G401 (cell line): ENCODE measurements at places on chromosomes 3 and 15.

GRCh38 chr15:59096429-59096828 is 8.5 kb upstream of the CCNB2 start:
- DNase-seq: no peak

- DNase-seq: no peak
Observed at GRCh38 chr3:187880441-187880840, 135.2 kb upstream of the BCL6 start.

DNA sequence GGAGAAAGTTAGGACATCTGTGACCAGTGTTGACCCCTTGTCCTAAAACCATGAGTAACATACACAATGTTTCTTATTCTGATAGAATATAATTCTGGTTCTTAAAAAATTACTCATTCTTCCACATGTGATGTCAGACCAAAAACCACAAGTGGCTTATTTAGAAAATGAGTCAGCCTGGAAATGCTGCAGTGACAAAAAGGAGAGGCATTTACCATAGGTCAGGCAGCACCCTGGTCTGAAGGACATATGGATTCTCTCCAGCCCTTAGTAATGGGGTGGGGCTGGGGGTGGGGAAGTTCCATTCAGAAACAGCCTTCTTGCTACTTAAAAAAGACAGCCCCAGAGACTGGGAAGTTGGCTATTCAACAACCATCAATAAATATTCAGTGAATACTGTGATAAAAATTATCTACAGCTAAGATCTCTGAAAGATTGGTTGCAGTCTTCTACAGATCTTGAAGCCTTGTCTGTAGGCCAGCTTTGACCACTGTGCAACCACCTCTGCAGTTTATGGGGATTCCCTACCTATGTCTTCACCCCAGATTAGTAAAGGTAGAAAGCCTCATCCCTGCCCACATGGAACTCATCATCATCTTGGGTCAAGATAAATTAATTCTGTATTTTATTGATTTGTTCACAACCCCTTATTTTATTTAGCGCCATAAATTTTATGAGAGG is 34.9 kb upstream of the TIMP4 start:
- no peak for DNase-seq

DNA sequence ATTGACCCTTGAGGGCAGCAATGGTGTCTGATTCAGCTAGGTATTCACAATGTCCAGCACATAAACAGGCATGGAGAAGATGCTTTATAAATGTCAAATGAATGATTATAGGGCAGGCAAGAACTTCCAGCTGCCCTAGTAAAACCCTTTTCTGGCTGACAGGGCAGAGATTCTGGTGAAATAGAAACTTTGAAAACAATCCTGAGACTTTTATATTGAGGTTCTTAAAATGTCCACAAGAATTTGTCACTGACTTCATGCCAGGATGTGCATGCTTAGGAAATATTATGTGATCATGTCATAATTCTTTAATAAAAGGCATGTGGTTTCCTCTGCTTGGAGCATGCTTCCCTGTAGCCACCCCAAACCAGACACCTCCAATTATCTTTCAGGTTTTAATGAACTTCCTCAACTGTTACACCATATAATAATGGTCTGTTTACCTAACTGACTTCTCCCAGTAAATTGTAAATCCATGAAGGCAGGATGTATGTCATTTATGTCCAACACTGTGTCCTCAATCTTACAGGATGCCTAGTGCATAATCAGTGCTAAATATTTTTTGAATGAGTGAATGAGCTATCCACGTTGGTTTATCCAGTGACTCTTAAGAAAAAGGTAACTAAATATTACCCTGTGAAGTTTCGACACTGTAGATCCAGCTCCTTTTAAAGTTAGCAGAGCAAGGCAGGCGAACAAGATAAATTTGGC is 43.4 kb upstream of the CLRN1 start:
- DNase-seq: no peak

DNA sequence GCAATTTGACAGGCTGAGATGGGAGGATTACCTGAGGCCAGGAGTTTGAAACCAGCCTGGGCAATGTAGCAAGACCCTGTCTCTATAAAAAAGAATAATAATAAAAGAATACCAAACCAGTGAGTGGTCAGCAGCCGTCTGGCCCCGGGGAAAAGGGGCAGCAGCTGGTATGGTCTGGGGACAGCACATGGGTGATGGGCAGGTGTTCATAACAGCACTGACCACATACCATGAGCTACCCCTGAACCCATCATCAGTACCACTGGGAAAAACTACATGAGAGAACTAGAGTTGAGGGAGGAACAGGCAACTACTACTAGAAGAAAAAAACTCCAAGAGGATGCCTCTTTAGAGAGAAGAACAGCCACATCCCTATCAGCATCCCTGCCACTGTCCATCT is 40.7 kb downstream of the ARHGEF3 start:
- no peak for DNase-seq

DNA sequence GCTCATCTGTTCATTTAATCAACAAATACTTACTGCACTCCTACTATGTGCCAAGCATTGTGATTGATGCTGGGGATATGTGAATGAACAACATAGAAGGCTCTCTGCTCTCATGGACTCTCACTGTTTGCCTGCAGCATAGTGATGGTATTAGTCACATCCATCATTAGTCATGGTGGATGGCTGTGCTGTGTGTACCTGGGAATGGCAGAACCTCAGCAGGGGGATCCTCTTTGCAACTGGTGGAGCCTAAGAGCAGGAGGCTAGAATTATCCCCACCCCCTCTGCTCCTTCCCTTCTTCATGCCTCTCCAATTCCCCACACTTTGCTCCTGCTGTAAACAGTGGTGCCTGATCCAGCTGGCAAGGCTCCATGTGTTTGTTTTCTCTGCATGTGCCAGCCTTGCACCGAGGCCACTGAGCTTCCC is 20.5 kb downstream of the BOC start:
- DNase-seq: no peak

GRCh38 chr3:29291260-29291981 is 10.6 kb downstream of the RBMS3 start:
- DNase-seq: no peak

GRCh38 chr3:97967966-97968365 is 4.3 kb downstream of the RIOX2 start:
- no peak for DNase-seq

- no peak for DNase-seq
Observed at GRCh38 chr3:2420919-2421318, 322.3 kb downstream of the CNTN4 start.

GRCh38 chr3:97131476-97131875 is 317.1 kb downstream of the EPHA6 start:
- DNase-seq: peak; percentile 79

DNA sequence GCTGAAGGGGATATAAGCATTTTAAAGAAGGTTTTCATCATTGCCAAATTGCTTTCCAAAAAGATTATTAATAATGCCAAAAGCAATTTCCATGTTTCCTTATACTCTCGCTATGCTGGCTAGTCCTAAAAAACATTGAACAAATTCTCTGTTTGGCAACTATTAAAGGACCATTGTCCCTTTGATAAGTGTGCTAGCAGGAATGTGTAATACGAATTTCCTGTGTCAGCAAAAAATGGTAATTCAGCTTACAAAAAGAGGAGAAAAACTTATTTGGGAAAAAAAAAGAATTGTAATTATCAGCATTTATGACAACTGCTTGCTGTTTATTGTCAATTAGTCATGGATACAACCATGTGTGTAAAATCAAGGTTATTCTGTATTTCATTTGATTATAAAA is 138.6 kb downstream of the TBL1XR1 start:
- DNase-seq: no peak

DNA sequence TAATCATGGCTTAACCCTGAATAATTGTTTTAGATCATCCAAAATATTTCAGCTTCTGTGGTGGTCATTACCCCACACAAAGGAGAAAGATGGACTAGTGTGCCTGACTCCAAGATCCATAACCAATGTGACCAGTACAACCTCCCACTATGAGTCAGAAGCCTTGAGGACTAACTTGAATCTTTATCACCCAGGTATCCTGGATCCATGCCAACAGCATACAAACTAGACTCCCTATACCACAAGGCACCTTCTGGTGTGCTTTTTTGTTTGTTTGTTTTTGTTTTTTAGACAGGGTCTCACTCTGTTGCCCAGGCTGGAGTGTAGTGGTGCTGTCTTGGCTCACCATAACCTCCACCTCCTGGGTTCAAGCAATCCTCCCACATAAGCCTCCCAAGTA is 317.7 kb downstream of the VPS13C start:
- DNase-seq: no peak

- DNase-seq: no peak
Observed at GRCh38 chr3:39262846-39263245, 17.0 kb downstream of the CX3CR1 start.

DNA sequence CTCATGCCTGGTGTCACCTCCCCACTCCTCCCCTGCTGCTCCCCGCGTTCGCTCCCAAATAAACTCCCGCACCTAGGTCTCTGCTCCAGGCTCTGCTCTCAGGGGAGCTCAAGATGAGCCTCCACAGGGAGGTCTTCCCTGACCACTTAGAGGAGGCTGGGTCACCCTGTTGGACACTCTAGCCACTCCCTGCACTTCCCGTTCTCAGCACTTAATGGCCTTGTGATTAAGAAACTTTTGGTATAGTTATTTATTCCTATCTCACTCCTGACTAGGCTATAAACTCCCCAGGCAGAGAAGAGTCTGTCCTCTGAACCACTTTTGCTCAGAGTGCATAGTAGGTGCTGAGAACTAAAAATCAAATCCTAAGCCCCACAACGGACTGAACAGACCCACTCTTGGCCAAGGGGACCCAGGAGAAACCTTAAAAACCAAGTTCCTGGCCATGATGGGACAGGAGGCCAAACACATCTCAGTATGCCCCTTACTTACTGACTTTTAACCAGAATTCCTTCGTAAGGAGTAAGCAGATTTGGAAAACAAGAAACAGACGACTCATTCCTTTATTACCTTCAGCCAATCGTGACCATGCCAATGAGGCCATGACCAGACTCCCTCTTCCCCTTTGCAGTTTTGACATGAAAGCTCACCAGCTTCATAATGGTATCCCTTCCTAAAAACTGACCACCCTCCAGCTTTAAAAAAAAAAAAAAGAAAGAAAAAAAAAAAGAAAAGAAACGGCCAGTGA is 69.0 kb upstream of the HRH1 start:
- no peak for DNase-seq

DNA sequence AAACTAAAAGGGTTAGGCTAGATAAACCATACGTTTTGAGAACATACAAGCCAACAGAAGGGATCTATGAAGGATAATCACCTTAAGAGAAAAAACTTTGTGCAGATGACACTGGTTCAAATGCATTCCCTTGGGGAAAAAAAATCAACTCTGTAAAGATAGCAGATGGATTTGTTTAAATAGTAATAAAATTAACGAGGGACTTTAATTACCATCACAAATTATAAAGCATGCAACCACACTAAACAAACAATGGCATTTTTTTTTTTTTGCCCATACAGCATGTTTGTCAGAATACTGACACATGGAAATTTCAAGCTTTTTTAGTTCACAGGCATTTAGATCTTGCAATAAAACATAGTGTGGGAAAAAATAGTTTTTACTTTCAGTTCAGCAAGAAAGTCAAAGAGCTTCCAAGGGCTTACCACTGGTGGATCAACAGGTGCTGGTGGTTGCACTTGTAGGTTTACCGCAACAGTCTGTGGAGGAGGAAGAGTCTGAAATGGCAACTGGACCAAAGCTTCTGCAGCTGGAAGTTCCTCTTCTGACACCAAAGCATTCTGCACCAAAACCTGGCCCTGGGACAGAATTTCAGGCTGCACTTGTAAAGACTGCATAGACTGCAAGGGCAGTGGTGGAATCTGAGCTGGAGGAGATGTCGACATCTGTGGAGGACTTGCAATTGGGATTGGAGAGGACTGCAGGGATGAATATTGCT is 53.1 kb downstream of the PHC3 start:
- DNase-seq: no peak

- DNase-seq: no peak
Observed at GRCh38 chr3:34361921-34362320, 563.5 kb downstream of the PDCD6IP start.

- DNase-seq: no peak
Observed at GRCh38 chr15:31523655-31524049, 197.0 kb downstream of the KLF13 start.

DNA sequence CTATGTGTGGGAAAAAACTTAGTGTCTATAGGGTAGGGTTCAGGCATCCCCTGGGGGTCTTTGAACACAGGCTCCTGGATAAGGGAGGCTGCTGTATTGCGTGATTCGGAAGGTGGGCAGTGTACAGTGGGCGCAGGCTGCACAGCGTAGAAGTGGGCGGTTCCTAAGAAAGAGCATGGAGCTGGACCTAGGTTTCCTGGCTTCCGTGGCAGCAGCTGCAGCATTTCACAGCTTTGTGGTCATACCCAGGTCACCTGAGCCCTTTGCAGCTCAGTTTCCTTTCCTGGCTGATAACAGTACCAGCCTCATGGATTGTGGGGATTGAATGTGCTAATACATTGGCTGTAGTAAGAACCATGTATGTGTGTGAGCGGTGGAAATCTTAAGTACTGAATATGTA is 22.2 kb downstream of the CFAP100 start:
- DNase-seq: no peak

- DNase-seq: peak; percentile 41
Observed at GRCh38 chr3:42159706-42160472, 68.7 kb downstream of the TRAK1 start.

DNA sequence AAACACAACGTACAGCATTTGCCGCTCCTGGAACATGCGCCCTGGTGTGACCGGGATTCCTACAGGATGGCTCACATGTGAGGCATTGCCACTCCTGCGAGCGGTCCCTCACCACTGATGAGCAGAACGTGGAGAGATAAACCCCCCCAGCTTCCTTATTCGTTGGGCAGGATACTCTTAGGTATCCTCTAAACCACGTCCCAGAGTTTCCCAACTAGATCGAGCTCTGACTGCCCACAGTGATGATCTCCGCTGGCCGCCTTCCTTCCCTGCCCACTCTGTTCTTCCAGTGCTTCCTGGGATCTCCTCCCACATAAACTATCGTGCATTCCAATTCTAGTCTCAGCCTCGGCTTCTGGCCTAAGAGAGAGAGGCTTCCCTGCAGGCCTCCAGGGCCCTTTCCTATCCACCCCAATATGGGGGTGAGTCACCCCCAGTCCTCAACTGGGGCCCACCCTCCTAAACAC is 91.8 kb downstream of the TOP2B start:
- DNase-seq: no peak

GRCh38 chr15:62994439-62994838 is 48.1 kb upstream of the TPM1 start:
- DNase-seq: no peak

GRCh38 chr15:50940506-50940905 is 32.0 kb downstream of the AP4E1 start:
- DNase-seq: no peak

DNA sequence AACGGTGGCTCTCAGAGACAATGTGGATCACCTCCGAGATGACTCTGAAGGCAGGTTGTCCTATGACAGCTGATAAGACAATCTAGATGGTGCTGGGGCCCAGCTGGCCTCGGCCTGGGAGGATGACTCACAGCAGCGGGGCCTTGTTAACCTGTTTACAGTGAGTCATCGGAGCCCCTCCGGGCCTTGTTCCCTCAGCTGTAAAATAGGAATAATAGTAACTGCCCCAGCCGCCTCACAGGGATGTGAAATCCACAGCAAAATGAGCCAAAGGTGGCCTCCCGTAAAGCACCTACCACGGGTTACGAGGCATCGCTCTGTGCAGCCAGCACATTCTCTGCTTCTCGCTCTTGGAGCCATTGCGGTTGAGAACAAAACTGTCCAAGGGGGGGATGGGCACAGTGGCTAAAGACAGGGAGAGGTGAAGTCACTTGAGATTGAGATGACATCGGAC is 88.6 kb upstream of the RASGRF1 start:
- no peak for DNase-seq

- DNase-seq: peak; percentile 30
Observed at GRCh38 chr15:38551720-38552648, 12.6 kb downstream of the RASGRP1 start.
